ENCODE measurements at places on chromosomes 6 and 20.

DNA sequence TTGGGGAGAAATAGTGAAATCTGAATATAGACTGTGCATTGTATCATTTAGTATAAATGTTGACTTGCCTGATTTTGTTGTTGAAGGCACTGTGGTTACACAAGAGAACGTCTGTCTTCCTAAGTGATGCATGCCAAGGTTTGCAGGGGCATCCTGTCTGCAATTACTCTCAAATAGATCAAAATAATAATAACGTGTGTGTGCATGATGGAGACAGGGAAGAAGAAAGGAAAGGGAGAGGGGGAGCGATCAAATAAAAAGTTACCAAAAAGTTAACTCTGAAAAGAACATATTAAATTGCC lies 14.4 kb downstream of the PREX1 start:
- DNase-seq: no peak

DNA sequence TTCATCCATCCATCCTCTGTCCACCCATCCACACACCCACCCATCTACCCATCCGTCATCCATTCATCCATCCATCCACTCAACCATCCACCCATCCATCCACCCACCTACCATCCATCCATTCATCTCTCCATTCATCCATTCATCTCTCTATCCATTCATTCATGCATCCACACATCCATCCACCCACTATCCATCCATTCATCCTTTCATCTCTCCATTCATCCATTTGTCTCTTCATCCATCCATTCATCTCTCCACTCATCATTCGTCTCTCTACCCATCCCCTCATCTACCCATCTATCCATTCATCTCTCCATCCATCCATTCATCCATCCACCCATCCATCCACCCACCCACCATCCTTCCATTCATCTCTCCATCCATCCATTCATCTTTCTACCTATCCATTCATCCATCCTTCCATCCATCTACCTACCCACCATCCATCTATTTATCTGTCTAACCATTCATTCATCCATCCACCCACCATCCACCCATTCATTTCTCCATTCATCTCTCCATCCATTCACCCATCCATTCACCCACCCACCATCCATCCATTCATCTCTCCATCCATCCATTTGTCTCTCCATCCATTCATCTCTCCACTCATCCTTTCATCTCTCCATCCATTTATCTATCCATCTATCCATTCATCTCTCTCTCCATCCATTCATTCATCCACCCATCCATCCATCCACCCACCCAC lies 275.4 kb downstream of the TAF4 start:
- DNase-seq: no peak

- no peak for DNase-seq
Measured at GRCh38 chr6:422433-423054, 31.0 kb downstream of the IRF4 start.

DNA sequence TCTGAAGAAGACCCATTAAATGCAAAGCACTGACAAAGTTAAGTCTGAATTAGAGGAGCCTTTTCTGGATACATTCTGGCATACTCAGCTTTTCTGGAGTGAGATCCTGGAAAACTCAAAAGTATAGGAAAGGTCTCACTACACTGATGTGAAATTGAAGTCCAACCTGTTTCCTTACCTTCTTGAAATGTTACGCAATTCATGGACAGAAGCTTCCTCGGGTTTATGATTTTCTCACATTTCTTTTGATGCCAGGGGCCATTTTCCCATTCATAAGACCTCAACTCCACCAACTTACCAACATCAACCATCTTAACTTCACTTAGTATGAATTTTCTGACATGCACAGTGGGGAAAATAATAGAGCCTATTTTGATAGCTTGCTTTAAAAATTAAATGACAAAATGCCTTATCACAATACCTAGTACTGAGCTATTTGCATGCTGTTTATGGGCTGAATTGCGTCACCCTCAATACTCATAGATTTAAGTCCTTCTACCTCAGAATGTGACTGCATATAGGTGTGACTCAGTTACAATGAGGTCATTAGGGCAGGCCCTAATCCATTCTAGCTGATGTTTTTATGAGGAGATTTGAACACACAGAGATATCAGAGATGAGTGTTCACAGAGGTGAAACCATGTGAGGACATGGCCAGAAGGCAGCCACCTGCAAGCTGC lies 73.4 kb upstream of the RAB32 start:
- DNase-seq: no peak

DNA sequence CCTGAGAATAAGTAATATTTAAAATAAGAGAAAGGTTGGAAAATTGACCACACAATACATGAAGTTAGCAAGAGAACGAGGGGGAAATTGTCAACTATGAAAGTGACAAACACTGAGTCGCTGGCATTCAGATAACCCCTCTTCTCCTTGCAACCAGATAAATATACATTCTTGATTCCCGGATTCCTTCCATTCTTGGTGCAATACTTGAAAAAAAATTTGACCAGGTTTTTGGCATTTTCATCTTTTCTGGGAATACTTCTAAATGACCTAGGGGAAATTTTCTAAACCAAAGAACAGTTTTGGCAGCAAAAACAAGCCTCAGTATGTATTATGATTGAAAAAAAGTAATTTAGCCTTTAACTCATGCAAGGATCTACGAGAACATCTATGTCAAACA lies 164.0 kb downstream of the PDE7B start:
- DNase-seq: no peak

DNA sequence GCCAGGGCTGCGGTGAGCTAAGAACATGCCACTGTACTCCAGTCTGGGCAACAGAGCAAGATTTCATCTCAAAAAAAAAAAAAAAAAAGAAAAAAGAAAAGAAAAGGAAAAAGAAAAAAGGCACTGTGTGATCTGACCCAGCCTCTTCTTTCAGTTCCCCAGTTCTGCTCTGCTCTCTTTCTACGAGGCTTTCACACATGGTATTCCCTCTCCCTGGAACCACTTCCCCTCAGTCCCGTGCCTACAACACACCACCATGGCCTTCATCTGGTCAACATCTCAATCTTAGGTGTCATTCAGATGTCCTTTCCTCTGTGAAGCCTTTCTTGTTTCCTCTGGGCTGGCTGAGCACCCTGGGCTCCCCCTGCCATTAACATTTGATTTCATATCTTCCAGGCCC lies 2.3 kb upstream of the DSN1 start:
- DNase-seq: no peak

GRCh38 chr20:34824452-34824805 lies 1.0 kb downstream of the NCOA6 start:
- DNase-seq: peak; percentile 47

DNA sequence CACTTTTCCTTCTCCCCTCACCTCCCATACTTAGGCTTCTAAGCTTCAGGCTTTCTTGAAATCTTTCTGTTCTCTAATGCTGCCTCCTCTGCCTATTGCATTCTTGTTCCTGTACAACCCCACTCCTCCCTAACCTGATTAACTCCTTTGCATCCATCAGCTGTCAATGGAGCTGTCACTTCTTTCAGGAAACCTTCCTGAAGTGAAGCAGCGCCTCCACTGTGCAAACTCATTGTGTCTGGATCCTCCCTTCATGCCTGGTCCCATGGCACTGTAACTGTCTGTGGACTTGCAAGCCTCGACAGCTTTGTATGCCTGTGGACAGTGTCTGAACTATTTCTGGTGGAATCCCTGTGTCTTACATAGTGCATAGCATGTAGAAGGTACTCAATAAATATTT lies 185.0 kb downstream of the HS3ST5 start:
- no peak for DNase-seq
